ENCODE measurements at places on chromosomes 1 and 21. TPM values are rescaled to one million over a fixed set of nuclear protein-coding genes. Genes with fewer than 3 reads are reported as not detected.

GRCh38 chr1:37177230-37177864 is 143.0 kb upstream of the GRIK3 start:
- H3K36me3 ChIP-seq: no peaks in the 10 kb centered on the region
- peaks cover 9% of the 10 kb centered on the region for H3K27me3 ChIP-seq
- DNase-seq: peak; percentile 43
- no peaks in the 10 kb centered on the region for H3K4me1 ChIP-seq

GPR25 gene
- 0.35 TPM for total RNA-seq

GRCh38 chr1:200751717-200752116 is 13.0 kb downstream of the CAMSAP2 start:
- peaks cover 6% of the 10 kb centered on the region for H3K4me1 ChIP-seq
- no peak overlapping the region for H3K4me3 ChIP-seq
- H3K36me3 ChIP-seq: no peaks in the 10 kb centered on the region
- H3K27me3 ChIP-seq: peaks cover 5% of the 10 kb centered on the region
- no peak overlapping the region for H3K27ac ChIP-seq
- peak; percentile 53 for DNase-seq

PLA2G4A gene
- not detected for total RNA-seq

CLEC20A gene
- not detected for total RNA-seq

DNA sequence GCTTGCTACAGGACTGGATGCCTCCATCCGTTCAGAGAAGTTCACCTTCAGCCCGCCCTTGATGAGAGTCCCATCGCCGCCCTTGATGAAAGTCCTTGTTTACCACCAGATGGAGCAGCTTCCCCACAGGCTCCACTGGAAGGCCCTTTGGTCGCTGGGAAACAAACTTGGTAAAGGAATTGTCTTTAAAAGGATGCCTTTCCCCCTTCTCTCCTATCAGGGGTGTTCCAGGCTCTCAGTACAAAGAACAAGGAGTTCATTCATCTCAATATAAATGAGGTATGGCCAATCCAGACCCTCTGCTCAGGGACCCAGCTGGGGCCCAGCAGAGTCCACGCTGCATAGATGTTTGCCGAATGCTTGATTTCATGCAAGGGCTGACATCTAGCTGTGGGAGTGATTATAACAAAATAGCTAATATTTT is 50.8 kb downstream of the CAPN9 start:
- H3K4me1 ChIP-seq: no peaks in the 10 kb centered on the region
- H3K27me3 ChIP-seq: peaks cover 10% of the 10 kb centered on the region
- no peaks in the 10 kb centered on the region for H3K36me3 ChIP-seq
- no peak overlapping the region for H3K4me3 ChIP-seq
- DNase-seq: no peak

LRRC3 gene
- total RNA-seq: 3.9 TPM

All from activated CD8-positive, alpha-beta memory T cell treated with anti-CD3 and anti-CD28 coated beads, Interleukin-2, amount 10 ng/mL, durations not matched to agents 7 days and 5 days (primary cell).